ENCODE measurements at places on chromosomes 5 and 9.

- DNase-seq: no peak
Measured at GRCh38 chr5:81854915-81855314, 104.0 kb upstream of the SSBP2 start.

GRCh38 chr5:58327289-58327688 is 132.6 kb downstream of the PLK2 start:
- no peak for DNase-seq

- DNase-seq: no peak
Measured at GRCh38 chr5:32865475-32865874, 154.4 kb downstream of the NPR3 start.

- no peak for DNase-seq
Measured at GRCh38 chr9:6922680-6923079, 164.9 kb downstream of the KDM4C start.

DNA sequence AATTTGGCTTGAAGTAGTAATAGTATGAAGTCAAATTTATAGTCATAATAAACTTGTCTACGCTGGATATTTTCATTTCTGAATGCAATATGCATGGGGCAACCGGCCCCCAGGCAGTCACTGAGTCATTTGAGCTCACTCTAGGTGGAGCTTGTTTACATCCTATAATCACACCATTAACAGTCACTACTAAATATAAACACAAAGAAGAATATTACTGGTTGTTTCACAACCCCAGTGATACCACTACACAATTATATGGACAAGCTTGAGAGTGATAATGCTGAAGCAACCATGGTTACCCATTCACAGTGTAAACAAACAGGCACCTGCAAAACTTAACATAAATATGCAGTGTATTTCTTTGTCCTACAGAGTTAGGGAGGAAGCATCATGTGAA is 68.7 kb downstream of the MARCHF3 start:
- no peak for DNase-seq

DNA sequence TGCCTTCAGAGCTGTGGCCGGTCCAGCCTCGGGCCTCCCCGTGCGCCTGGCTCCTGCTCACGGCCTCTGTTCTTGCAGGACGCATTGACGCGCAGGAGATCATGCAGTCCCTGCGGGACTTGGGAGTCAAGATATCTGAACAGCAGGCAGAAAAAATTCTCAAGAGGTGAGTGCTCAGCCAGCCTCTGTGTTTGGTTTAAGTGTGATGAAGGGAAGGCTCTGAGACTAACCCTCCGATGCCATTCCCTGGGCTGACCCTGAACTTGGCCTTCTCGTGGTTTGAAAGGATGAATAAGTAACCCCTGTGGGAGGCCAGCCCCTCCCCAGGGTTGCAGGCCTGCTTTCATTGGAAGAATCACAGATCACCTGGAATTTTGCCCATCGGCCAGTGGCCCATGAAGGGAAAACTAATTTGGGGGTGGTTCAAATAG is 26.3 kb downstream of the PTGES2 start:
- DNase-seq: no peak

GRCh38 chr5:74866596-74867162 is 492 bp upstream of the FAM169A start:
- no peak for DNase-seq

DNA sequence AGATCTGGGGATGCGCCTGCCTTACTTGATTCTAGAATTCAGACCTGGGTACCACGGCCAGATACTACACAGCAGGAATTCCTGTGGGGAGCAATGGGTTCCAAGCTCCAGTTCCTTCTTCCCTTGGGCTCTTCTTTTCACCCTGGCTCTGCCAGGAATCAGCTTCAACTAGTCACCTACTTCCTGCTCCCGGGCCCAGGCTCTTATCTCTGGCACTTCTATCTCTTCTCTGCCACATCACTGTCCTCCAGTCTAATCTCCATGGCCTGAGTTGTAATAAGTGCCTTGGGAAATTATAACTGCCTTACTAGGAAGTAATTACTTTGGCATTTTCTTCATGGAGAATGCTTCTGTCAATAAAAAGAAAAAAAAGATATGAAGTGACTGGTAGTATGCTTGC is 26.2 kb upstream of the SERINC5 start:
- no peak for DNase-seq
